Sigmoid colon (tissue), 7 donors: ENCODE measurements at places on chromosomes 2 and 18. TPM values are rescaled to one million over a fixed set of nuclear protein-coding genes. Genes with fewer than 3 reads are reported as not detected.

DNA sequence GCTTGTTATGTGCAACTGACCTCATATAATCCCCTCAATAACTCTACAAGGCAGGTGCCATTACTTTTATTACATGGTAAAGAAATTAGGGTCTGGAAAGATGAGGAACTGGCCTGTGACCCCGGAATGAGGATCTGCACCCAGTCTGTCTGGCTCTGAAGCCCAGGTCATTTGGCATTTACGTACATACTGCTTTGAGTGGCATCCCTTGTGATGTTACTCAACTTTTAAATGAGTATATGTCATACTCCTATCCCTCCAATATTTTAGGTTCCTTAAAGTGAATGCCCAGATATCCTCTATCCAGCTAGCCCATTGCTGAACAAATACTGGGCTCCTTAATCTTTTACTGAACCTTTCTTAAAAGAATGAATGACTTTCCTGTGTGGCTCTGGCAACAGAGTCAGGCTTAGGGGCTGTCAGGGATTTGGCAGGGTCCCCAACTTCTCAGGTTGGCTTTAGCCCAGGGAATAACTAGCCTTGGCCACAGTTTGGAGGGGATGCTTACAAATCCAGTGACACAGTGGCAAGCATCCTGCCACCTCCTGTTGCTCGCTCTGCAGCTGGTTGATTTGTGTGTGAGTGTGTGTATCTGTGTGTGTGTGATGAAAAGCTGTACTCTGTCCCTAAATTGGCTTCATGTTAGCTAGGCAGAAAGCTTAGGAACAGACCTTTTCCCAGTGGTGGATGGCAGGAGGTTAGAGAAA, 3.4 kb upstream of the CXCR4 start:
- DNase-seq: no peak

RAB6C gene
- 0.36 TPM for total RNA-seq

PTPRN gene
- total RNA-seq: 1.2 TPM

GRCh38 chr2:179796213-179797007, 65.0 kb downstream of the ZNF385B start:
- DNase-seq: no peak

UPP2 gene
- not detected for total RNA-seq

GRCh38 chr2:43379494-43379893, 153.1 kb upstream of the ZFP36L2 start:
- DNase-seq: no peak

DNA sequence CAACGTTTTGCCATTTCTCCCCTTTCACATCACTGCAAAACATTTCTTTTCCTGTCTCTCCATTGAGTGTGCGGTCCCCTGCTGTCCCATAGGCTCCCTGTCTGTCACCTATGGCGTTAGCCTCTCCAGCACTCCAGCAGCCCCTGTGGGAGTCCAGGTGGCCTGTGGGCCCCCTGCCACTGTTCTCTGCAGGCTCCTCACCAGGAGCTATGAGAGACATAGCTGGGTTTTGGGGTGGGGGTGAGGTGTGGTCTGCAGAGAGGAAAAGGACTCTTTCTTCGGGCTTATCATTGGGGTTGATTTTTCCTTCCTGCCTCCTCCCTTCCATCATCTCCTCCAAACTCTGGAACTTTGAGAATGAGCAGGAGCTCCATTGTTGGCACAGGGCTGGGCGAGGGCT, 36.1 kb upstream of the IGFBP5 start:
- DNase-seq: no peak

- no peak for DNase-seq
Observed at GRCh38 chr18:24497031-24497754, 36.8 kb downstream of the HRH4 start.

MEIS1 gene
- total RNA-seq: 133 TPM

DNA sequence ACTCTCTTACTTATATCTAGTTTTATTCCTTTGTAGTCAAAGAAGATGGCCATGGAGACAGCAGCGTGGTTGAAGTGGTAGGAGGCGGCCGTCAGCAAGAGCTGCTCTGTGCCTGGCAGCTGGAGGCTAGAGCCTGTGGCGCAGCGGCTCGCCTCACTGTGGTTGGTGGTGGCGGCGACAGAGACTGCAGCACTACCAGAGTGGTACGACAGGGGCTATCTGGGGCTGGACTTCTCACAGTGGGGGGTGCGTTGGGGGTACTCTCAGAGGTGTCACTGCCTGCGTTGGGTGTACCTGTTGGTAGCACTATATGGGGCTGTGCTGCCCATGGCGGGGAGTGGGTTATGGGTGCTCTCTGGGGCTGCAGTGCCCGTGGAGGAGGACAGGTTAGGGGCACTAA, 8.5 kb upstream of the ANKRD62 start:
- DNase-seq: peak; percentile 66

DNA sequence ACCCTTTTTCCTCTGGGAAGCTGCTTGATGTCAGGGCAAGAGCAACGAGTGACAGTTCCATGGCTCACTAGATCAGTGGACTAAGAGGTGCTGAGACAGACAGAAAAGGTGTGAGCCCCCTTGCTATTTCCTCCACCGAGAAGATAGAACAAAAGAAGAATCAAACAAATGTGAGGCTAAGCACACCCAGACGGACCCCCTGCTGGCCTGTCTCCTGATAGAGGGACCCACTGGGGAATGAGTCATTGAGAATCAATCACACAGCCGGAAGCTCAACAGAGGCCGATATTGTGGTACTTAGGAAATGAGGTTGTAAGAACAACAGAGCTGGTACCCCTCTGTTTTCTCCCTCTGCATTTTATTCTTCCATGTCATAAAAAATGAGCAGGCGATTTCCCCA, 89.8 kb upstream of the TEX51 start:
- DNase-seq: peak; percentile 37

DNA sequence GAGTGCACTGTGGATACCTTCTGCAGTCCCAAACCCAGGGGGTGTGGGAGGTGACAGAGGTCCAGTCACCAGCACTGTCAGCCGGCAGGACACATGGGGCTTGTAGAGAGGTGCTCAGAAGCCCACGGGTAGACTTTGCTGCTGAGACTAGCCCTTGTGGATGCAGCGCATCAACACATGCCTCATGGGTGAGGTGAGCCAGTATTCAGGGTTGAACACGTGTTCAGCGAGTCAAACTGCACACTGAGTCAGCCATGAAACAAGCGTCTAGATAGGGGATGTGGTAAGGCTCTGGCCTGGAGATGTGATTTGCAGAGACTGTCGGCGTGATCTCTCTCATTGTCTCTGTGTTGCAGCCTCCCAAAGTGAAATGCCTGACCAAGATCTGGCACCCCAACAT, 35.8 kb upstream of the SCLY start:
- DNase-seq: no peak

- no peak for DNase-seq
Observed at GRCh38 chr2:66110608-66111007, 324.3 kb upstream of the MEIS1 start.

SKOR2 gene
- total RNA-seq: not detected

CPO gene
- 1.1 TPM for total RNA-seq

DNA sequence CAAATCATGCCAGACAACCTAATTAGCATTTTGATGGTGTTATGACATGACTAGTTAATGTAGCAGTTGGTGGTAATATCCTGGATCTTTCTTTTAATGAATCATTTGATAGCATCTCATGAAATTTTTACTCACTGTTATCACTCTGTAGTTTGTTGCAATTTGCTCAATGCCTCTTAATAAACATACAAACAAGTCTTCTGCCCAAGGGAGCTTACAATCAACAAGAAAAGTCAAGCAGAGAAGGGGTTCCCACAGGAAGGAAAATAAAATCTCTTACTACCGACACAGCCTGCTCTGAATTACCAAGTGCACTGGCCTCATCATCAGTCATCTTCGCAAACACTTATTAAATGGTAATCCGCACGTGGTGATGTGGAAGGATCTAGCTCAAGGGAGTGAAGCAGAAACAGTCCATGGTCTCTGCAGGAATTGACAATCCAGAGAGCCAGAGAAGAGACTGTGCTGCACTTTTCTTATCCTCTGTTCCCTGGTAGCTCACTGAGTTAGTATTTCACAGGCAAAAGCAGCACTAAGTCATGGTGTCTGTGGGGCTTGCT, 263.5 kb downstream of the EPHA4 start:
- no peak for DNase-seq

GRCh38 chr2:211598238-211598637, 940.4 kb downstream of the ERBB4 start:
- no peak for DNase-seq

DCDC2C gene
- total RNA-seq: 0.33 TPM

DSG1 gene
- total RNA-seq: not detected

TMEM163 gene
- total RNA-seq: 2.3 TPM

DNA sequence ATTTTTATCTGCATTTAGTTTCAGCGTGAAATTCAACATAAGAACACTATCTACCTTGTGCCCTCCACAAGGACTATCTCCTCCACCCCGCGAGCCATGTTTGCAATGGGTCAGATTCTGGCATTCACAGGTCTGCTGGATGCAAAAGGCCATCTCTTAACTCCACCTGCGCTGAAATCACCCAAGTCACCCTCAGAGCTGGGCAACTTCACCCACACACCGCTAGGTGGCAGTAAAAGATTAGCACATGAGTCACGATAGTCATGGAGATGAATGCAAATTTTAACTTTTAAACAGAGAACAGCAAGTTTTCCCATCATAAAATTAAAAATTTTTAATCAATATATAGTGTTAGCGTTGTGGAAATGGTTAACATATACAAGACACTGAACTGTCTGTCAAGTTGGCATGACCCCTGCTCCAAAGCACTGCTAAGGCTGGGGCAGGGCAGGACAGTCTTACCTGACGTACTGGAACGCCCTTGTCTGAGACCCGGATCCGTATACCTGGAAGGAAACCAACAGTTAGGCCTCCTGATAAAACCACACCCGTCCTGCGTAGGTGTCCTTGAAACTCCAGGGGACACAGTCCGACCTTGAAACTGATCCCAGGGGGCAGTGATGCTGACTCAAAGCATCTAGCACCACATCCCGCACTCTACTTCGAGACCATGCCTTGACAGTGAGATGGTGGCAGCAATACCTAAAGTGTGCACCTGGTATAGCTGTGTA, 89.6 kb downstream of the UXS1 start:
- no peak for DNase-seq

DNA sequence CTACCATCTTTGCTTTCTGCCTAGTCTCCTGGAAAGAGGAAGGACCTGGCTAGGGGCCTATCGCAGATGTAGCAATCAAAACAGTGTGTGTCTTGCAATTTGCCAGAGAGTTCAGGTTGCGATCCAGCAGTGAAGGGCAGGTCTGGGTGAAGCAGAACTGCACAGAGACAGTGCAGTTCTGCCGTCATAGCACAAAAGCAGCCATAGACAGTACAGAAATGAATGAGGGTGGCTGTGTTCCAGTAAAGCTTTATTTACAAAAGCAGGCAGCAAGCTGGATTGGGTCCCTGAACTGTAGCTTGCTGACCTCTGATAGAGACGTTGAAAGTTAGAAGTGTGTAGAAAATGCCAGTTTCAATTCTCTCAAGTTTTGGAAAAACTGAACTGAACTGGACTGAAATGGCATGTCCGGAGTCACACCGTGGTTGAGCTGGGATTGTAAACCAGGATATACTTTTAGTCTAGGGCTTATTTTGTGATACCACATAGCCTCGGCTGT, 186.8 kb downstream of the LTBP1 start:
- DNase-seq: peak; percentile 71

DNA sequence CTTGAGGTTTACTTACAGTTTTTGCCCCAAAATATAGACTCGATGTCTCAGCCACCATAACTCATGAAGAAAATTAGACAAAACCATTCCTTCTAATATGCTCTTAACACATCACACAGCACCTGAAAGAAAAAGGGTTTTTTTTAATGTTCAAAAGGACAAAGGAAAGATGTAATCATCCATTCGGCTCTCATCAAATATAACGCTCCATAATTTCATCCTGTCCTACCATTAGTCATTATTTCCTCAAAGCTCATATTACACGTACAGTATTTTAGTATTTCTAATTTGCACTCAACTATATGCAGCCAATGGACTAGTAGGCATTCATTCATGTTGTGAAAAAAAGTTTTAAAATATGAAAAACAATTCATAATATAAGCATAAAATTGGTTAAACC, 24.8 kb downstream of the ESCO1 start:
- no peak for DNase-seq

CRYBA2 gene
- not detected for total RNA-seq

DNA sequence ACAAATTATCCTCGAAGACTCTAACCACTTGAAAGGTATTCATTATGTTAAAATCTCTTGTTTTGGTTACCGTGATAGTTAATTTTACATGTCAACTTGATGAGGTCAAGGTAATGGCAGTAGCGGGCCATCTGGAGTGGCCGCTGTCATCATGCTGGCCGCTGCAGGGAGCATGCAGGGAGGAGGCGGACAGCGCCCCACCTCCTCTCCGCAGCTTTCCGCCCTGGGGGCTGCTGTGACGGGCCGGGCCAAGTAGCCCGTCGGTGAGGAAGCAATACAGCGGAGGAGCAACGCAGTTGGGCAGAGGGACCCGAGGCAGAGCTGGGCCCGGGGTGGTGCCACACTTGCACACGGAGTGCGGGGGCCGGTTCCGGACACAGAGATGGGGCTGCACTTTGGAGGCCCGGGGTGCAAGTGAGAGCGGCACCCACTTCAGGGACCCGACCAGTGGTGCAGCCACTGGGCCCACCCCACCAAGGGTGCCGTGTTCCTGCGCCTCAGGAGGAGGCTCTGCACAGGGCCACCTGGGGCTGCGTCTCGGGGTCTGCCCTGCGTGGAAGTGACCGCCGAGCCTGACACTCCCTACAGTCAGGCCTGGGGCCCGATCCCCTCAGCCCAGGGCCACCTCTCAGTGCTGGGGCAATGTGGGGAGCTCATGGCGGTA, 452.4 kb downstream of the LRATD1 start:
- DNase-seq: no peak

- no peak for DNase-seq
Observed at GRCh38 chr2:120287183-120288015, 34.7 kb downstream of the RALB start.

RIT2 gene
- total RNA-seq: not detected

GRCh38 chr18:68660354-68661183, 54.3 kb downstream of the TMX3 start:
- no peak for DNase-seq

RBM43 gene
- total RNA-seq: 9.7 TPM

HOXD8 gene
- 19.7 TPM for total RNA-seq

ALKAL2 gene
- 2.7 TPM for total RNA-seq

DNA sequence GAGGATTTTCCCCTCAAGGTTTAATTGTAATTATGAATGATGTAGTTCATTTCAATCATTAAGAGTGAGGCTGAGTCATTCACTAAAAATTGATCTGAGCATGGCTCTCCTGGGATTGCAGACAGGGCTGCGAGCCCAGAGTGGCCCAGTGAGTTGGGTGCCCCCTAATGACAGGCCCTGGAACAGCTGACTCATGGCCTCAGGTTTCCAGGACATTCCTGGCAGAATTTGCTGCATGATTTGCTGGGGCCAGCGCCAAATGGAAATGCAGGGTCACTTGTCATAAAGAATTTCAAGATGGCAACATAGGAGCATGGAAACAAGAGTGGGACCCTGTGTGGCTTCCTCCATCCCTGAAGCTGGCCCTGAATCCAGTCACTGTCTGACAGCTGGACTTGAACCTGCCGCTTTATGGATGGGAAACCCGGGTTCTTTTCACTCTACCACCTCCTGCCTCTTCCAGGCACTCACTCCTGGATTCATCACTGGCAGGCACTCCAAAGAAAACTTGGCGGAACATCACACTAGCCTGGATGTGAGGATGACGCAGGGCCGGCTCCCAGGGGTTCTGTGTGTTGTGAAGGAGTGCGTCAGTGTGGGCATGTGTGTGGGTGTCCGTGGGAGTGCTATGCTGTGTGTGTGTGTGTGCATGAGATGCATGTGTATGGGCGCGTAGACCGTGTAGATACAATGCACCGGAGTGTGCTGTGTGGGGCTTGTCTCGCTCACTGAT, 15.2 kb downstream of the OTOF start:
- DNase-seq: no peak
